ENCODE measurements at places on chromosomes 1 and 21. TPM values are rescaled to one million over a fixed set of nuclear protein-coding genes. Genes with fewer than 3 reads are reported as not detected.

DNA sequence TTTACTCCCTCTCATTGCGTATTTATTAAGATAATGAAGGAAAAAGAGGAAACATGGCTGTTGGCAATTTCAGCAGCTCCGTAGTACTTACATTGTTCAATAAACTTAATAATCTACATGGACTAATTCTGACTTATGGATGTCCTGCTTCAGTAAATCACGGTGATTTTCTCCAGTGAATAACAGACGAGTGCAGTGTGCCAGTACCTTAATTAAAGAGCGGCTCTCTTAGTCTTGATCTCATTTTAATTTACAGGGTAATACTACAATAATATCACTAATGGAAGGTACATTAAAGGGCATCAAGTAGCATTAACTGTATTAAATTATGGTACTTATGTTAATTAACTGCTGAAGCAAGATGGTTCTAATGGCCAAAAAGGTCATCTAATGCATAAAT, 187.2 kb downstream of the NTNG1 start:
- no peak for DNase-seq

DNA sequence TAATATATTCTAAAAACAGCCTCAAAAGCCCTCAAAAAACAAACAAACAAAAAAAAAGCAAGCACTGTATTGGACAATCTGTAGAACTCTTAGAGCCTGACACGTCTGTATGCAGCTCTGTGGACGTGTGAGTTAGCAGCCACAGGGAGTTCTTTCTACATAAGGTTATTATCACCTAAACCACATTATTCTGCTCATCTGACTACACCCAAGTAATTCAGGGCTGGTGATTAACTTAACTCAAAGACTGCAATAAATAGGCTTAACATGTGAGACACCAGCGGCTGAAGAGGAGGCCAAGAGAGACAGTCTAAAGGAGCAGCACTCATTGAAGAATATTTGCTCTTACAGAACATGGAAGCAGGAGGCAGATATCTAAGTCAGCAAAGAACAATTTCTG, 316.0 kb downstream of the VAV3 start:
- no peak for DNase-seq

GRCh38 chr1:156461781-156462647, 38.6 kb downstream of the MEF2D start:
- DNase-seq = no peak

The USH2A gene
- under 0.01 TPM for total RNA-seq

The CADM3 gene
- not detected for total RNA-seq

Data from fibroblast of villous mesenchyme (primary cell).